Activated CD4-positive, alpha-beta T cell treated with anti-CD3 and anti-CD28 coated beads, Interleukin-2, amount 10 ng/mL, durations not matched to agents 7 days and 5 days (primary cell): ENCODE measurements at places on chromosomes 12 and 14. TPM values are rescaled to one million over a fixed set of nuclear protein-coding genes. Genes with fewer than 3 reads are reported as not detected.

DNA sequence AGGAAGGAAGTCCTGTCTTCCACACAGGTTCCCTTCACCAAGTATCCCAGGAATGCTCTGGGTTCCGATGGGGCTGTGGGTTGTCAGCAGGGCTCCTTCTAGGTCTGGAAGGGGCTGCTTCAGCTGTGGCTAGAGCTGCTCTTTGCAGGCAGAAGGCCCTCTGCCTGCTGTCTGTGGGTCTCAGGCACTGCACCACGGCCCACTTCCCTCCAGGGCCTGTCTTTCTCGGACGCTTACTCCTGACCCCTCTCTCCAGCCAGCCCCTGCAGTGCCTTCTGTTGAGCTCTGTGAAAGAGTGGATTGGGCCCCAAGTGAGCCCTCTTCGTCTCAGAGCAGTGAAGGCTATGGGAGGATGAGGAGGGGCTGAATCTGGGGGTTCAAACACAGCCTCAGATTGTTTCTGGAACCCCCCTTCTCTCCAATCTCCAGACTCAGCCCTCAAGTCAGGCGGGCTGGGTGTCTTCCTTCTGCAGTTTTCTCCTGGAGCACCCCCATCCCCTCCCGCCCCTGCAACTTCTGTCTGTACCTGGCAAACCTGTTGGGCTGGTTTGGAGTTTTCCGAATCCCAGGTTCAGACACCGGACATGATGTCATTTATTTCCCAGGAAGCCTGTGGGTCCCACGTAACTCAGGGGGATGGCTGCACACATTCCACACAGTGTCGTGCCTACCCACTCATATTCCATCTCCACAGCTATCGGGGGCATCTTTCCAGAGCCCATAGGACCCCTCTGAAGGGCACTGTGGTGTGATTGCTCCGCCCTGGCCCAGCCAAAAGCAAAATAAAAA is 24.9 kb upstream of the SPPL3 start:
- no peaks in the 10 kb centered on the region for H3K4me1 ChIP-seq
- no peaks in the 10 kb centered on the region for H3K36me3 ChIP-seq
- no peaks in the 10 kb centered on the region for H3K27me3 ChIP-seq

GRCh38 chr12:116426391-116427136 is 132.6 kb upstream of the MAP1LC3B2 start:
- no peaks in the 10 kb centered on the region for H3K4me1 ChIP-seq
- H3K27ac ChIP-seq: no peak overlapping the region
- no peak overlapping the region for H3K4me3 ChIP-seq
- H3K36me3 ChIP-seq: peaks cover 3% of the 10 kb centered on the region
- no peaks in the 10 kb centered on the region for H3K27me3 ChIP-seq
- DNase-seq: no peak

GRCh38 chr14:32331206-32331605 is 2.1 kb downstream of the AKAP6 start:
- no peaks in the 10 kb centered on the region for H3K36me3 ChIP-seq
- H3K4me3 ChIP-seq: no peak overlapping the region
- H3K4me1 ChIP-seq: no peaks in the 10 kb centered on the region
- H3K27me3 ChIP-seq: no peaks in the 10 kb centered on the region
- DNase-seq: no peak

DNA sequence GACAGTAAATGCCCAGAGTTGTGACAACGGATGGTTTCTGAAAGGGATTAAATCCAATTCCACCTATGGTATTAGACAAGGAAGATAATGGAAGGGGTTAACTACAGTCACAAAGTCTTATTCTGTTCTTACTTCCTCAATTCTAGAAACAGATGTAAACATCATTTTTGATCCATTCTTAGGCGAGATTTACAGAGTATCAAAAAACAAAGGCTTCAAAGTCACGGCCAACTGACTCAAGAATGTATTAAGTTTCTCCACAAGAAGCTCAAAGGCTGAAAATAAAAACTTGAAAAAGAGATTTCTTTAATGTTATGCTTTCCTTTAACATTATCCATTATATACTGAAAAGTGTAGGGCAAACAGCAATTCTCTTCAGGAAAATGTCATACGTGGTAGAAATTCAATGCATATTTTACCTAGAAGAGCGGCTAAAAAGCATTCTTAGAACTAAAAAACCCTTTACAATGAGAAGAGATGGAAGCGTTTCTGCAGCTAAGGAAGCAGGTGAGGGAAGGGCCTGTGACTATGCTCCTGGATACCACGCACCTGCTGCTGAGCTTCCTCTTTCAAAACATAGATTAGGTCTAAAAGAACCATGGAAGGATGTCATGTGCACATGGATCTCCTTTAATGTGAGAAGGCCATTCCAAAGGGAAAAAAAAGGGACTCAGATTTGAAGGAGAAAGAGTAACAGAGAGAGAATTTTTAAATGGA is 185.8 kb downstream of the STXBP6 start:
- peaks cover 7% of the 10 kb centered on the region for H3K27me3 ChIP-seq
- no peaks in the 10 kb centered on the region for H3K4me1 ChIP-seq
- H3K4me3 ChIP-seq: no peak overlapping the region
- no peaks in the 10 kb centered on the region for H3K36me3 ChIP-seq
- H3K27ac ChIP-seq: no peak overlapping the region

DNA sequence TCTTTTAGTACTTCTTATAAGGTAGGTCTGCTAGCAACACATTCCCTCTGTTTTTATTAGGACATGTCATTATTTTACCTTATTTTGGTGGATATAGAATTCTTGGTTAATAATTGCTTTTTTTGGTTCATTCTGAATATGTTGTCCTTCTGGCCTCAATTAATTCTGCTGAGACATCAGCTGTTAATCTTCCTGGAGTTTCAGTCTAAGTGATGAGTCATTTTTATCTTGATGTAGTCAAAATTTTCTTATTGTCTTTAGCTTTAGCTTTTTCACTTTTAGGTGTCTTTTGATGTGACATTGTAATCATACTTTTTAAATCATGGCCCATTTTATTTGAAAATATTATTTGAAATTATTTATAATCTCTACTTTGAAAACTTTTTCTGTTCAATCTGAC is 104.9 kb upstream of the PMCH start:
- no peak for DNase-seq
- no peak overlapping the region for H3K4me3 ChIP-seq
- H3K4me1 ChIP-seq: peaks cover 3% of the 10 kb centered on the region

- H3K4me3 ChIP-seq: no peak overlapping the region
- no peaks in the 10 kb centered on the region for H3K27me3 ChIP-seq
- H3K36me3 ChIP-seq: no peaks in the 10 kb centered on the region
- peaks cover 22% of the 10 kb centered on the region for H3K4me1 ChIP-seq
- no peak for DNase-seq
Measured at GRCh38 chr12:108668063-108668462, 34.4 kb upstream of the SELPLG start.

- no peak for DNase-seq
- H3K27me3 ChIP-seq: no peaks in the 10 kb centered on the region
- H3K27ac ChIP-seq: no peak overlapping the region
- no peak overlapping the region for H3K4me3 ChIP-seq
- H3K36me3 ChIP-seq: peaks cover 62% of the 10 kb centered on the region
Measured at GRCh38 chr12:57498132-57498502, 10.2 kb downstream of the MARS1 start.

DNA sequence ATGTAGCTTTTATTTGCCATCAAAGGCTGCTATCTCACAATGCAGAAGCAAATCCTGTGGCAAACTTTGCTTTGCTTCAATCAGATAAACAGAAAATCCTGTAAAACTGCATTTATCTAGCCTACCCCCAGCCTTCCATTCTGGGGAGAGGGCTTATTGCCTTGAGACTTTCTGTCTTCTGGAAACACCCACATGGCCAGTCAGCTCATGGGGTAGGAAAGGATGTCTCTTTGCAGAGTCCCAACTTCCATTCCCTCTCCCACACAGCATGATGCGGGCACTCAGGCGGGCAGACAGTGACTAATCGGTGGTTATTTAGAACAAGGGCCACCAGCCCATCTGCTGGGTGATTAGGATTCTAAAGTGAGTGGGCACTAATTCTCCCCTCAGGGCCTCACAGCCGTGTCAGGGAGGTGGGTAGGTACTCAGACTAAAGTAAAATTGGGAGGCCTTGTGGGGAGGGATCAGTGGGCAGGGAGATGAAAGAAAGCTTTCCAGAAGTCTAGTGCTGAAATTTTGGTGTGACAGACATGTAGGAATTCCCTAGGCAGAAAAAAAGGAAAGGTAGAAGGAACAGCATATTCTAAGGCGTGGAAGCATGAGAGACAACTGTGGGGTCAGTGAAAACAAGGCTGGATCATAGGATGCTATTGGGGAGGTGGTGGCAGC is 720.5 kb downstream of the VRK1 start:
- no peak overlapping the region for H3K4me3 ChIP-seq
- no peak overlapping the region for H3K27ac ChIP-seq
- no peaks in the 10 kb centered on the region for H3K4me1 ChIP-seq
- H3K27me3 ChIP-seq: no peaks in the 10 kb centered on the region
- H3K36me3 ChIP-seq: no peaks in the 10 kb centered on the region

DNA sequence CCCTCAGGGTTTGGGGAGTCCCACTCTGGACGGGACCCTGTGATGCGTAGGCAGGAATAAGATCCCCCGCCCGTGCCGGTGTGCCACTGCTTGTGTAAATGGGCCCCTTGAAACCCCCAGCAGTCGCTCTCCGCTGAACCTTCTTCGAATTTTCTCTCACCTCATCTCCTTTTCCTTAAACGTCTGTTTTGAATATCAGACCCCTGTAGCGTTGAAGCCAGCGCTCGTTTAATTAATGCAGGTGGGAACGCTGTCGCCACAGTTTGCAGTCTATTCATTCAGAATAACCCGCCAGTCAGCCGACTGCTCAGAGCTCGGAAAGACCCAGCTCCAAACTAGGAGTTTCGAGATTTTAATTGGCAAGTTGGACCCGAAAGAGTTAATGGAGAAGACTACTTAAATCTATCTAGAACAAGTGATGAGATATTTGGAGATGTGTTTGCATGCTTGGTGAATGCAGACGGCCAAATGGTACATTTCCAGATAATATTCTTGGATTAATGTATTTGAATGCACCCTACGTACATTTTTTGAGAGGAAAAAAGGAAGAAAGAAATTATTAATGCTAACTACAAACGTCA is 739 bp upstream of the PPP2R5E start:
- H3K36me3 ChIP-seq: peaks cover 18% of the 10 kb centered on the region
- H3K4me1 ChIP-seq: peaks cover 31% of the 10 kb centered on the region
- H3K27ac ChIP-seq: peak overlapping the region; percentile 90
- H3K4me3 ChIP-seq: peak overlapping the region; percentile 96
- H3K27me3 ChIP-seq: no peaks in the 10 kb centered on the region

GRCh38 chr12:1424674-1425395 is 169.5 kb downstream of the FBXL14 start:
- H3K36me3 ChIP-seq: peaks cover 21% of the 10 kb centered on the region
- H3K27ac ChIP-seq: no peak overlapping the region
- no peak overlapping the region for H3K4me3 ChIP-seq
- H3K27me3 ChIP-seq: no peaks in the 10 kb centered on the region
- H3K4me1 ChIP-seq: peaks cover 11% of the 10 kb centered on the region
- DNase-seq: no peak

GRCh38 chr12:89783359-89784060 is 74.9 kb upstream of the ATP2B1 start:
- H3K27me3 ChIP-seq: no peaks in the 10 kb centered on the region
- H3K4me1 ChIP-seq: no peaks in the 10 kb centered on the region
- no peak for DNase-seq
- no peaks in the 10 kb centered on the region for H3K36me3 ChIP-seq
- H3K27ac ChIP-seq: no peak overlapping the region
- no peak overlapping the region for H3K4me3 ChIP-seq

GRCh38 chr14:31029016-31029970 is 3.1 kb upstream of the STRN3 start:
- no peak overlapping the region for H3K27ac ChIP-seq
- no peaks in the 10 kb centered on the region for H3K36me3 ChIP-seq
- DNase-seq: no peak
- H3K4me3 ChIP-seq: no peak overlapping the region

DNA sequence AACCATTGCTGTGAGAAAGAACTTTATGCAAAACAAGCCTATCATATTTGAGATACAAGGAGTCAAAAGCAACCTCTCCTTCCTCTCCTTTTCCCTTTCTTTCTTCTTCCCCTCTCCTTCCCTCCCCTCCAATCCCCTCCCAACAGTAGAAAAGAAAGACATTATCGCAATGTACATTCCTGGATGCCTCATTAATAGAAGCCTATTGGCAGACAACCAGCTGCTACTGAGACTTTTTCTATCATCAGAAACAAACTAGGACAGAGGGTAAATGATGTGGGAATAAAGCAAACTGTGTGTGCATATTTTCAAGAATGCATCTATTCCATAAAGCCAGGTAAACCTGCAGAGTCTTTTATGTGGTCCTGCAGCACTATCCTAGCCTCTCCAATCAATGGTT is 237.2 kb downstream of the ITPR2 start:
- DNase-seq: no peak
- H3K36me3 ChIP-seq: peaks cover 48% of the 10 kb centered on the region
- no peaks in the 10 kb centered on the region for H3K27me3 ChIP-seq
- no peak overlapping the region for H3K4me3 ChIP-seq
- H3K4me1 ChIP-seq: no peaks in the 10 kb centered on the region

DNA sequence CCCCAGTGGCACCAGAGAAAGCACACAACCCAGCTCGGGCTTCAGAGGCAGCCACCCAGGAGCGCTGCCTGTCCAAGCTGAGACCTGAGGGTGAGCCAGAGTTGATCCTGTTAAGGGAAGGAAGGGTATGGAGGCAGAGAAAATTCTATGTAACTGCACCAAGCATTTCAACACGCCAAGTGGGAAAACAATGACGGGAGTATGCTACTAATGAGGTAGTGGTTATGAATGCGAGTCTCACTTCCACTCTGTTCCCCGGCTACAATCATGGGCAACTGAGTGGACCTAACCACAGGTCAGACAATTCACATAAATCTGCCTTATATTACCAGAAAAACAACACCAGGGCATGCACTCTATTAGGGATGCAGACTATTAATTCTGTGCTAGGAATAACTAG is 9.9 kb downstream of the ATG14 start:
- H3K36me3 ChIP-seq: no peaks in the 10 kb centered on the region
- DNase-seq: no peak
- H3K4me1 ChIP-seq: peaks cover 11% of the 10 kb centered on the region
- no peaks in the 10 kb centered on the region for H3K27me3 ChIP-seq
- H3K27ac ChIP-seq: no peak overlapping the region

- H3K4me1 ChIP-seq: no peaks in the 10 kb centered on the region
- no peak overlapping the region for H3K27ac ChIP-seq
- H3K36me3 ChIP-seq: no peaks in the 10 kb centered on the region
- H3K4me3 ChIP-seq: no peak overlapping the region
Measured at GRCh38 chr14:95183532-95184412, 26.4 kb upstream of the DICER1 start.

GRCh38 chr12:114682106-114682784 is 1.7 kb downstream of the TBX3 start:
- peaks cover 78% of the 10 kb centered on the region for H3K27me3 ChIP-seq
- peaks cover 8% of the 10 kb centered on the region for H3K36me3 ChIP-seq
- peaks cover 11% of the 10 kb centered on the region for H3K4me1 ChIP-seq
- no peak overlapping the region for H3K27ac ChIP-seq
- DNase-seq: no peak

GRCh38 chr14:23240661-23241060 is 2.9 kb downstream of the RNF212B start:
- no peak overlapping the region for H3K4me3 ChIP-seq
- no peak for DNase-seq
- peaks cover 6% of the 10 kb centered on the region for H3K4me1 ChIP-seq
- H3K36me3 ChIP-seq: no peaks in the 10 kb centered on the region
- H3K27ac ChIP-seq: no peak overlapping the region

KCNMB4 gene
- total RNA-seq: 0.50 TPM

FAIM2 gene
- total RNA-seq: 0.33 TPM

RHOJ gene
- not detected for total RNA-seq

SMCO2 gene
- total RNA-seq: 0.22 TPM

KLRB1 gene
- total RNA-seq: 3.1 TPM

NRIP2 gene
- not detected for total RNA-seq

CEP128 gene
- 35.8 TPM for total RNA-seq
